ENCODE measurements at places on chromosomes 3 and 15.
A peak's percentile ranks its signal among the peaks of the same experiment; 100 is the strongest.

- no peak overlapping the region for H3K4me3 ChIP-seq
- H3K36me3 ChIP-seq, result peaks cover 55% of the 10 kb centered on the region
- H3K27me3 ChIP-seq, result no peaks in the 10 kb centered on the region
- peaks cover 50% of the 10 kb centered on the region for H3K4me1 ChIP-seq
Measured at GRCh38 chr15:92915766-92916435, 15.8 kb downstream of the CHD2 start.

DNA sequence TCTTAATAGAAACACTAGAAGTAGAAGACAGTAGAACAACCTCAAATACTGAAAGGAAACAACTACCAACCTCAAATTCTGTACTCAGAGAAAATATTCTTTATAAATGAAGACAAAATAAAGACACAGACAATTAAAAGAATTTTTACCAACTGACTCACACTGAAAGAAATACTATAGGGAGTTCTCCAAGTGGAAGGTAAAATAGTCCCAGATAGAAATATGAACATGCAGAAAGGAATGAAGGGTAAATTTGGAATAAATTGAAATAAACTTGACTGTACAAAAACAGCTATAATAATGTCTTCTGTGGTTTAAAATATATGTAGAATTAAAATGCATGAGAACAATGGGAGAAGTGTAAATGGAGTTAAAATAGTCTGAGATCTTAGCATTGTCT, 36.7 kb upstream of the CCDC174 start:
- H3K27ac ChIP-seq, result peak overlapping the region; percentile 21
- peak; percentile 60 for DNase-seq
- no peak overlapping the region for H3K4me3 ChIP-seq

- no peaks in the 10 kb centered on the region for H3K27me3 ChIP-seq
- peak; percentile 75 for DNase-seq
- no peak overlapping the region for H3K27ac ChIP-seq
- no peaks in the 10 kb centered on the region for H3K36me3 ChIP-seq
- no peak overlapping the region for H3K4me3 ChIP-seq
Measured at GRCh38 chr15:43903864-43904290, 77.1 kb downstream of the WDR76 start.

DNA sequence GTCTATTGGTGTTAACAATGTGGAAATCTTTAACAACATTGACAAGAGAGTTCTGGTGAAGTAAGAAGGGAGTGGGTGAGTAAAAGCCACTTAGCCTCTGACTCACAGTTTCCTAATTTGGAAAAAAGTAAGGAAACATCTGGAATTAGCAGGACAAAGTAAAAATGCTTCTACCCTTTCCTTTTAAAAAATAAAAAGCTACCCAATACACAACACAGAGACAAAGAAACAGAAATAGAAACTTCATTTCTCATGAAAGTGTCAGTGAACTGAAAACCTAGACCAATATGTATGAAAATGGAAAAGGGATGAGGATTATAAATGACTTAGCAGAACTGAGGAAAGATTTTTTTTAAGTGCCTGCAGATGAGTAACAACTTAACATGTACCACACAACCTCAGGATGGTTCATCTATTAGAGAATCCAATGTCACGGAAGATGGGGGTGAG, 65.4 kb downstream of the SSR3 start:
- peaks cover 20% of the 10 kb centered on the region for H3K4me1 ChIP-seq
- H3K36me3 ChIP-seq, result no peaks in the 10 kb centered on the region
- no peaks in the 10 kb centered on the region for H3K27me3 ChIP-seq
- no peak overlapping the region for H3K4me3 ChIP-seq
- no peak for DNase-seq

DNA sequence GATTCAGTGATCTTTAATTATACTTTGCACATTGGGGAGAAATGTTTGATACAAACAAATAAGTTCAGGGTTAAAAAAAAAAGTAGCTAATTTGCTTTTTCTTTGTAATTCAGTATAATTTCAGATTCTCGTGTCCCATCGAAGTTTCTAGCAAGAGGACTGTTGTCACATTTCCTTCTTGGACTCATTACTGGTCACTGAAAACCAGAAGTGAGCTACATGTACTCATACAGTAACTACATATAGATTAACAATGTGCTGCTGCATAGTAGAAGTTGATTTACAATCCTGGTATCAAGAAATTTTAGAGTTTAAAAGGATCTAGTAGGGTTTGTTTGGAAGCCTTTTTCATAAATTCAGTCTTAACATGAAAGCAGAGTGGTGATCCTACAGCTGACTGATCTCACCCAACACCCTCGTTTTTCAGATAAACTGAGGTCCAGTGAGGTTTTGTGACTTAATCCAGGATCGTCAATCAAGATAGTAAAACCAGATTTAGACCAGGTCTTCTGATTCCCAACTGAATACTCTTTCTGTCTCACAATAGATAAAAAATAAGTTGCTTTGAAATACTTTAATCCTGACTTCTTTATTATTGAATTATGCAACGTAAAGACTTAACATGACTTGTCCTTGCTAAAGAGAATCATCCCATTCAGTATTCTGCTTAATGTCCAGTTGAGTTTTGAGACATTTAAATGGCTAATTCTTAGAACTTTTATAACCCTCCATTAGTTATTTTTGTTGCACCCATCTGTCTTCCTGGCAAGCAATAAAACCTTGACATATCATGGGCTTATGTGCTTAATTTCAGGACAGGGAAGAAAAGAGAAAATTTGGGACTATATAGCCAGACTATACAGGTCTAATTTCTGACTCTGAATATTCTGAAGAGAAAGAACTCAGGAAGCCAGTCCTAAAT, 2.8 kb downstream of the SEC62 start:
- peaks cover 27% of the 10 kb centered on the region for H3K36me3 ChIP-seq
- no peak overlapping the region for H3K27ac ChIP-seq
- H3K27me3 ChIP-seq, result no peaks in the 10 kb centered on the region
- no peak overlapping the region for H3K4me3 ChIP-seq
